H9 (cell line): ENCODE measurements at places on chromosomes 1 and 21.

DNA sequence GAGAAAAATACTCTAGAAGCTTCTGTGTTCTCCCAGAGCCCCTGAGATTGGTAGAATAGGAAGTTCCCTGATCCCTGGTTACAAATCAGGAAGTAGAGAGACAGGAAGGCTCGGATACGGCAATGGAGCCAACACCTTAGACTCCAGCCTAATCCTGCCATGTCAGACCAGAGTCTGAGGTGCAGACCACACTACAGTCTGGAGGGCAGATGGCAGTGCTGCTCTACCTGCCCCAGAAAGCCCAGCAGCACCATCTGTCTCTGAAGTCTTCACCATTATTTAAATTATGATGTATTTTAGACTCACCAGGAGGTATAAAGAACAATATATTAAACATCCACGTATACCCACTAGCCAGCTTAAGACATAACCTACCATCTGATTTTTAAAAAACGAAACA is 93.0 kb downstream of the MTR start:
- DNase-seq: no peak

DNA sequence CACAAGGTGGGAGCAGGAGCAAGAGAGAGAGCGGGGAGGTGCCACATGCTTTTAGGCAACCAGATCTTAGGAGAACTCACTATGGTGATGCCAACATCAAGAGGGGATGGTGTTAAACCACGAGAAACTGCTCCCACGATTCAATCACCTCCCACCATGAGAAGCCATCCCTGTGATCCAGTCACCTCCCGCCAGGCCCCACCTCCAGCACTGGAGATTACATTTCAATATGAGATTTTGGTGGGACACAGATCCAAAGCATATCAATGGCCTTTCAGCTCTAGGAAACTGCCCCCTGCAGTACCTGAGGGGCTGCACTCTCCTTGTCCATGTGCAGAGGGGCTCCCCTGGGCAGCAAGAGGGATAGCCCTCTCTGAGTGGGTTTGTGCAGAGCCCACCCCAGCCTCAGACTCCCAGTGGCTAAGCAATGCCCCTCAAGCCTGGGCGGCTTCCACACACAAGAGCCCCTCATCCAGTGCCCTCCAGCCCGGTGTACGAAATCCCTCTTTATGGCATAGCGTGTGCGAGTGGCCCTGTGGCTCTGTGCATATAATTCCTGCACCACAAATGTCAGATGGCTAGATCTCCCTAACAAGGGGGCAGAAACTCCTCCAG is 15.5 kb upstream of the PRDM16 start:
- peak; percentile 7 for DNase-seq

GRCh38 chr1:181016563-181016962 is 6.1 kb downstream of the STX6 start:
- DNase-seq: no peak

DNA sequence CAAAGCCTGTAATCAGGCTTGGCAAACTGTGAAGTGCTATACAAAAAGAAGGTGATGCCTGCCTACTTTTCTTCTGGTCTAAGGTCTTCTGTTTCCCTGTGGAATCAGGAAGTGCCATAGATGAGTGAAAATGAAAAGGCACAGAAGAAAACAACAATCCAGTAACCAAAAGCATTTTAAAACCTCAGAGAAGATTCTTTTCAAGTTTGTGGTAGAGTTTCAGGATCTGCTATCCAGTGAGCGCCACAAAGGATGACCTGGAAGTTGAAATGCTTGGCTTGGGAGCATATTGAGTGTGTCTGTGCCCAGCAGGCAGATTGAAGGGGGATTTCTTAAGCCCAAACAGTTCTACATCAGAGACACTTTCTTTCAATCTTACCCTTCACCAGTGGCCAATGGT is 272.2 kb downstream of the PAPPA2 start:
- no peak for DNase-seq

GRCh38 chr1:59089922-59090457 is 206.9 kb upstream of the FGGY start:
- DNase-seq: no peak

GRCh38 chr1:93743465-93743864 is 61.8 kb upstream of the BCAR3 start:
- DNase-seq: no peak

- DNase-seq: no peak
These were observed 137.6 kb upstream of the SGIP1 start for GRCh38 chr1:66396212-66396890.

DNA sequence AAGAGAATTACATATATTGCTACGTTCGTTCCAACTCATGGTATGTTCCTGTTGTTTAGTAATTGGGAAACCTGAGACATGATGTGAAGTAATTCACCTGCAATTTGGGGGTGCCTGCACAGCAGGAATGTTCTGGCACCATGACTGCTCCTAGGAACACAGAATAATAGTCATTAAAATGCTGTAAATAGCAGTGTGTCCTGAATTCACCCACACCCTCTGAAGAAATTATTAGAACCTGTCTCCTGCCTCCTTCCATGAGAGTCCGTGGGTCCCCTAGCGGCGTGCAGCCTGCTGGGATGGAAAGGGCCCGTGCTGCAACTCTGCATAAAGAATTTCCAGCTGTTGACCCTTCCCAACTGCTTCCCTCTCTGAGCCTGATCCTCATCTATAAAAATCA is 143.1 kb downstream of the PCBP3 start:
- no peak for DNase-seq

- no peak for DNase-seq
These were observed 1.8 kb upstream of the LEPR start for GRCh38 chr1:65418522-65419185.

GRCh38 chr1:225923381-225923691 is 714 bp downstream of the PYCR2 start:
- DNase-seq: no peak

GRCh38 chr21:37667380-37667779 is 248.9 kb downstream of the KCNJ6 start:
- DNase-seq: no peak

GRCh38 chr1:205495237-205495823 is 9.1 kb upstream of the CDK18 start:
- no peak for DNase-seq

GRCh38 chr21:42145569-42146272 is 73.2 kb upstream of the ABCG1 start:
- peak; percentile 67 for DNase-seq

GRCh38 chr1:230317823-230318819 is 108.0 kb downstream of the PGBD5 start:
- DNase-seq: no peak

DNA sequence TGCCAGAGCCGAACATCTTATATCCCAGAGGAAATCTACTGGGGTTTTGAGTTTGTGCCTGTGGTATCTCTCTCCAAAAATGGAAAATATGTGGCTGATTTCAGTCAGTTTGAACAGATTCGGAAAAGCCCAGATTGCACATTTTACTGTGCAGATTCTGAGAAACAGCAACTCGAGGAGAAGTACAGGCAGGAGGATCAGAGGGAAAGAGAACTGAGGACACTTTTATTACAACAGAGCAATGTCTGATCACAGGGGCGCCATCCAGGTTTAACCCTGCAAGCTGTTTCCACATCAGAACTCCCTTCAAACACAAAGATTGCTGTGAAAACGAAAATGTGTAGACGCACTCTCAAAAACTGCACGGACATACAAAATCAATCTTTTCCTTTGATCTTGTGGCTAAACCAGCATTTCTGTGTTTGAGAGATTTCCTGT is 43.4 kb downstream of the KCNJ15 start:
- DNase-seq: no peak

DNA sequence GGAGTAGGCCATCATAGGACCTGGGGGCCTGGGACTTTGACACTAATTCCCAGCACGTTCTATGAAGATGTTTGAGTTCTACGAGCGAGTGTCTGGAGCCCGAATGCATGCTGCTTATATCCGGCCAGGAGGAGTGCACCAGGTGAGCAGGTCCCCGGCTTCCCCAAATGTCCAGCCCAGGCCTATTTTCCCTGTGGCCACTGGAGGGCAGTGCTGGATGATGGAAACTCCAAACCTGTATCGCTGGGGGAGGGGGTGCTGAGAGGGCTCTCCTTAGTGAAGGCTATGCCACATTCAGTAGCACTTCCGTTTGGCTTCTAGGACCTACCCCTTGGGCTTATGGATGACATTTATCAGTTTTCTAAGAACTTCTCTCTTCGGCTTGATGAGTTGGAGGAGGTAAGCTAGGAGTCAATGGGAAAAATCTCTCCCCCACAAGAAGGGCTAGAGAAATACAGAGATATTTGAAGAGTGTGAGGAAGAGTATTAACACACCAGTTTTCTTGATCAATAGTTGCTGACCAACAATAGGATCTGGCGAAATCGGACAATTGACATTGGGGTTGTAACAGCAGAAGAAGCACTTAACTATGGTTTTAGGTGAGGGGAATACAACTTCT is 5.2 kb upstream of the FCER1G start:
- peak; percentile 91 for DNase-seq

- DNase-seq: no peak
These were observed 72.7 kb downstream of the CAPZB start for GRCh38 chr1:19412654-19413053.

GRCh38 chr1:8384088-8384487 is 66.2 kb downstream of the SLC45A1 start:
- DNase-seq: no peak

DNA sequence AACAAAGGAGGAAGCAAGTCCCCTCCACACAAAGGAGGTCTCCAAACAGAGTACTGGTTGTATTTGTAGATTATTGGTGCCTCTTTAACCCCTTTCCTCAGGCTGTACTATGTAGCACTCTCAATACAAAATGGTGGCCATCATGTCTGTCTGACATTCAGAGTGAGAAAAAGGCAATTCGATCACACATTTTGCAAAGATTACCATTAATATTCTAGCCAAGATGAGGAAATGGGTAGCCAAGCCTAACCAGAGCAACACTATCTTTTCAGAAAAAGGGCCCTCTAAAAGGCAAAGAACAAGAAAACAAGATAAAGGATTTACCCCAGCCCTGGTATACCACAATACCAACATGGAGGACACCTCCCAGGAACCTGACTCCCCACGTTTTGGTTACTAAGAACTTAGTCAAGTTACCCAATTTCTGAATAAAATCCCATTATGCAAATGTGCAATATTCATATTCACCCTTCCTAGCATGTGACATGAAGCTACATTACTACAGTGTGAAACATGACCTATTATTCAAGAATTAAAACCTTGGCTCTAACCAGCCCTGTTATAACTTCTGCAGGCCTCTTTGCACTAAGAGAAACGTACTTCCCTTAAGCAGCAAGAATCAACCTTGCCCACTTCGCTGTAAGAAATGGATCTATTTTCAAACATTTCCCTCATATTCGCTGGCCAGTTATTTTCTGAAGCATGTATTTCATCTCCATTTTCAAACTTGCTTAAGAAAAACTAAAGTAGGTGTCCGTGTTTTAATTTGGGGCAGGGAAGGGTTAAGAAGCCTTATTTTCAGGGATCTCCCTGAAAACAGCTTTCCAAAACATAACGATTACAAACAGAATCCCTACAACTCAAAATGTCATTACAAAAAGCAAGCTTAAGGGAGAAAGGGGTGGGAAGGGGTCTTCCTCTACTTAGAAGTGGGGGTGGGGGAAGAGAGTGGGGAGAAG is 2.1 kb downstream of the KDM5B start:
- no peak for DNase-seq

- DNase-seq: no peak
These were observed 148.9 kb upstream of the RUNX1 start for GRCh38 chr21:35197992-35198431.

- no peak for DNase-seq
These were observed 20.4 kb downstream of the CCT8 start for GRCh38 chr21:29053011-29053553.

DNA sequence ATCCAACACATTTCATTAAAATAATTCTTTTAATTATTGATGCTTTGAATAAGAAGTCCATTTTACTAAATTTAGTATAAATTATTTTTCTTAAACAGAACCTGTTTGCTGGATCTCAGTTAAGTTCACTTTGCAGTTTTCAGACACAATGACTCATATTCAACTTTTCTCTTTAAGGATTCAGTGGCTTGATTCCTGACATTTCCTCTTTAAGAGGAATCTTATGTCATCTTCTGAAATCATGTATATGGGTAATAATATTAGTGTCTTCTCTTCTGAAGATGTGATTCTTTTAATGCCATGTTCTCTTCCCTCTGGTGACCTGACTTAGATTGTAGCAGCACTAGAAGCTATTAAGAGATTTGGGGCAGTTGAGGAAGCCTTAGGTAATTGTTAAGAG is 12.6 kb downstream of the CREG1 start:
- no peak for DNase-seq

GRCh38 chr1:184757406-184757805 is 2.7 kb upstream of the EDEM3 start:
- DNase-seq: no peak

- no peak for DNase-seq
These were observed 612 bp downstream of the PSMA5 start for GRCh38 chr1:109425391-109426280.

- DNase-seq: no peak
These were observed 30.6 kb downstream of the PHC2 start for GRCh38 chr1:33400153-33400911.

- no peak for DNase-seq
These were observed 99.2 kb upstream of the ACTL8 start for GRCh38 chr1:17655922-17656321.

GRCh38 chr1:70840260-70840953 is 207.2 kb downstream of the PTGER3 start:
- no peak for DNase-seq

DNA sequence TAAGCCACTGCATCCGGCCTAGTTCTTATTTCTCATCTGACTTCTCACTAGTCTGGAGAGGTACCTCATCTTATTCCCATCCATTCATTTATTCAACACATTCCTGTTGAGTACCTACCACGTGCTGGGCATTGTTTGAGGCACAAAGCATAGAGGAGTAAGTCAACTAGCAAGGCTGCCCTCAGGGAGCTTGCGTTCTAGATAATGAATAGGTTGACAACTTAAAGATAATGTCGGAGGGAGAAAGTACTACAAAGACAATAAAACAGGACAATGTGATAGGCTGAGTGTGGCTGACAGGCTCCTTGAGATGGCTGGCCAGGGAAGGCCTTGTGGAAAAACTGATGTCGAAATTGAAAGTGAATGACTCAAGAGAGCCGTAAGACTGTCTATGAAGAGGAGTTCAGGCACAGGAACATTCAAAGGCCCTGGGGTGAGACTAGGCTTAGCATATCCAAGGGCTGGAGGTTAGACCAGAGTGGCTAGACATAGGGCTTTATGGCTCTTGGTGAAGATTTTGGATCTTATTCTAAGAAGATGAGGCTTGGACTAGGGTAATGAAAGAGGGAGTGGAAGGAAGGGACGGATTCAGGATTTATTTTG is 18.3 kb downstream of the SPATA21 start:
- DNase-seq: no peak

DNA sequence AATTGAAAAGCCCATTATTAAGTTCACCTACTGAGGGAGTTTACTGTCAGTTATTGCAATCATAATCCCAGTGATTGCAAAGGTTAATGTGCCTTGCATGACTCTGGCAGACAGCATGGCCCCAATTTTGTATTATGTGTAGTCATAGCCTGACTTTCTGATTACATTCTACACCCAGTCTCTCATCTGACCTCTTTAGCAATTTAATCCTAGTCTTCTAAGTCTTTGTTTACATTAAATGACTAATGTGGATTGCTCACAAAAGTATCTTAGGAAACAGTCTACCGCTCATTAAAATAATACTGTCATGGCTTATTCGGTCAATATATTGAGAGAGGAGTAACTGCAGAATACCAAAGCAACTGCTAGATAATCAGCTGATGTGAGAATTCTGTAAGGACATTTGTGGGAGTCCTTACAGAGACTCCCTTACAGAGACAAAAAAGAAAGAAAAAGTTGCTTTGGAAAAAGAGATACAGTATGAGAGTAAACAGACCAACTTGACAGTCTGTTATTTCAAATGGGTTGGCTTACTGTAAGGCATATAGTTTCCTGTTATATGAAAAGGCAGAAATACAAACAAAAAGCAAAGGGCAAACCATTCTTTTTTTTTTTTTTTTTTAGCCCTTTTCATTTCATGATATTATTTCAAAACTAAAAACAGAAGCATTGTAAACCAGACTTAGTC is 42.8 kb downstream of the SMG7 start:
- no peak for DNase-seq
